Nephron progenitor cell (in vitro differentiated cells): ENCODE measurements at places on chromosomes 4 and X.

GRCh38 chrX:41335958-41336331 is 2.0 kb downstream of the DDX3X start:
- DNase-seq = no peak

GRCh38 chrX:111264385-111264784 is 5.9 kb downstream of the CAPN6 start:
- no peak for DNase-seq

DNA sequence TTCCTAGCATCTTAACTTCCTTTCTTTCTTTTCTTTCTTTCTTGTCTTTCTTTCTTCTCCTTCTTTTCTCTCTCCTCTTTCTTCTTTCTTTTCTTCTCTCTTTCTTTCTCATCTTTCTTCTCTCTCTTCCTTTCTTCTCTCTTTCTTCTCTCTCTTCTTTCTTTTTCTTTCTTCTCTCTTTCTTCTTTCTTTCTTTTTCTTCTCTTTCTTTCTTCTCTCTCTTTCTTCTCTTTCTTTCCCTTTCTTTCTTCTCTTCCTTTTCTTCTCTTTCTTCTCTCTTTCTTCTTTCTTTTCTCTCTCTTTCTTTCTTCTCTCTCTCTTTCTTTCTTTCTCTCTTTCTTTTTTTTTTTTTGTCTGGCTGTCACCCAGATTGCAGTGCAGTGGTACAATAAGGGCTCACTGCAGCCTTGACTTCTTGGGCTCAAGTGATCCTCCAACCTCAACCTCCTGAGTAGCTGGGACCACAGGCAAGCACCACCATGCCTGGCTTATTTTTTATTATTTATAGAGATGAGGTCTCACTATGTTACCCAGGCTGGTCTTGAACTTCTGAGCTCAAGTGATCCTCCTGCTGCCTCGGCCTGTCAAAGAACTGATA is 17.5 kb downstream of the NMU start:
- DNase-seq = no peak

DNA sequence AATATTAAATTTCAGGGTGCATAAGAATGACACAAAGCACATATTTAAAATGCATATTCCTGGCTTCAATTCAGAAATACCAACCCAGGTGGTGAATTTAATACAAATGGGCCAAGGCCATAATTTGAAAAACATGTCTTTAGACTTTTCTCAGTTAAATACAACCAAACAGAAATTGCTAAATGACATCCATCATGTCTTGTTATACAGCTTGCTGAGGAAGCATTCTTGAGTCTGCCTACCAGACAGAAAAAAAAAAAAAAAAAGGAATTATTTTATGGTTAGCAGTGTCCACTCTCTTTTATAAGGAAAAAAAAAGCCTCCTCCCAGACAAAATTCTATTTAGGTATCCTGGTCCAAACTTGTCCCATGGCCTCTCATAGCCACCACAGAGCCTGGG is 119.1 kb downstream of the PAPSS1 start:
- DNase-seq = no peak

DNA sequence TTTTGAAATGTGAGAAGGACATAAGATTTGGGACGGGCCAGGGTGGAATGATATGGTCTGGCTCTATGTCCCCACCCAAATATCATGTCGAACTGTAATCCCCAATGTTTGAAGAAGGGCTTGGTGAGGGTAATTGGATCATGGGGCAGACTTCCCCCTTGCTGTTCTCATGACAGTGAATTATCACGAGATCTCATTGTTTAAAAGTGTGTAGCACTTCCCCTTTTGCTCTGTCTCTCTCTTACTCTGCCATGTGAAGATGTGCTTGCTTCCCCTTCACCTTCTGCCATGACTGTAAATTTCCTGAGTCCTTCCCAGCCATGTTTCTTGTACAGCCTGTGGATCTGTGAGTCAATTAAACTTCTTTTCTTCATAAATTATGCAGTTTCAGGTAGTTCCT is 17.5 kb downstream of the MTMR8 start:
- no peak for DNase-seq

GRCh38 chrX:14618177-14618965 is 89.0 kb downstream of the GLRA2 start:
- no peak for DNase-seq

- DNase-seq = no peak
These were observed 880.2 kb downstream of the RAPGEF2 start for GRCh38 chr4:159983082-159983481.

DNA sequence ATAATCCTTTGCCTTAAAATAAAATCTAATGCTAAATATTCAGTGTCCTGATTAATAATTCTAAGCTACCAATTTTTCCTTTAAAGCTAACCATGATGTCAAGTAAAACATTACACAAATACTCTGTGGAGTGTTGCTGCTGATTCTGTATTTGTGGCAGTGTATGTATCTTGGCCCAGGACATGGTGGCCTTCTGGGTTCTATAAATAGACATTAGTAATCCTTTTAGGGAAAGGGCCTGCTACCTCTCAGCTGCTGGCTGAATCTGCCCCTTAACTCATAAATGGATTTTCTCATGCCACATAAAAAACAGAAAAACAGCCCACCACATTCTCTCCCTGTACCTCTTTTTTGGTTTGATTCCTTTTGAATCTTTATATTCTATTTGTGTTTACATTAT is 1.2 kb upstream of the XK start:
- DNase-seq = no peak

GRCh38 chr4:145387079-145387478 is 94.6 kb upstream of the SMAD1 start:
- no peak for DNase-seq

- DNase-seq = no peak
These were observed 42.7 kb downstream of the LONRF3 start for GRCh38 chrX:119017077-119017476.

- no peak for DNase-seq
These were observed 24.8 kb downstream of the PDGFC start for GRCh38 chr4:156946516-156947424.

- no peak for DNase-seq
These were observed 571.1 kb downstream of the PCDH7 start for GRCh38 chr4:31291238-31291637.

DNA sequence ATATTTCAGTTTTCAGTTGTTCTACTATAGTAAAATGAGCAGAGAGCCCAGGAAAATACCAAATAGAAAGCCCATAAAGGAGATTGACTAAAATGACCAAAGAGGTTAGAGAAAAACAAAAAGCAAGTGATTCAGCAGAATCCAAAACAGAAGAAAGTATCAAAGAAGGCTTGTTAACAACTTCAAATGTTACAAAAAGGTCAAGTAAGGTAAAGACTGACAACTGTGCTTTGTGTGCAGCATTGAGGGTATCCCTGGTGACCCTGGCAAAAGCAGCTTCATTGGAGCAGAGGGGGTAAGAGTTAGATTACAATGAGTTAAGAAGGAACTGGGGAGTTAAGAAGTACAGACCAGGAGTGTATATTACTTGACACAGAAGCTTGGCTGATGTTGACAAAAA is 317.9 kb downstream of the OPHN1 start:
- no peak for DNase-seq

- DNase-seq = peak; percentile 82
These were observed 23.7 kb upstream of the PNMA3 start for GRCh38 chrX:153032397-153033118.

DNA sequence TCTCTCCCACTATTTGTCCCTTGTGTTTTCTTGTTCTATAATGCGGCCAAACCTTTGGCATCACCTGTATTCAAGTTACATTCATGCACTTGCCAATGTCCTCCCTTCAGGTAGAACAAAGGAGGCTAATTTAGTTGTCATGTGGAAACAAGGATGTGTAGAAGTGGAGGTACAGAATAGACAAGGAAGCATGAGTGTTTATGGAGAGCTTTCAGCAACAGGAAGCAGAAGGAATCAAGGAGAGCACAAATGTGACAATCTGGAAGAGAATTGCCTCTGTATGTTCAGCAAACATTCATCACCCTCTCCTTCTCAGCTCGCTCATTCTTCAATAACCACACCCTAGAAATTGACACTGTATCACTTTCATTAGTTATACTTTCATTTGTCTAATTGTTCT is 103.4 kb downstream of the SLC7A11 start:
- no peak for DNase-seq

GRCh38 chr4:74189331-74190043 is 31.6 kb downstream of the MTHFD2L start:
- DNase-seq = peak; percentile 10

DNA sequence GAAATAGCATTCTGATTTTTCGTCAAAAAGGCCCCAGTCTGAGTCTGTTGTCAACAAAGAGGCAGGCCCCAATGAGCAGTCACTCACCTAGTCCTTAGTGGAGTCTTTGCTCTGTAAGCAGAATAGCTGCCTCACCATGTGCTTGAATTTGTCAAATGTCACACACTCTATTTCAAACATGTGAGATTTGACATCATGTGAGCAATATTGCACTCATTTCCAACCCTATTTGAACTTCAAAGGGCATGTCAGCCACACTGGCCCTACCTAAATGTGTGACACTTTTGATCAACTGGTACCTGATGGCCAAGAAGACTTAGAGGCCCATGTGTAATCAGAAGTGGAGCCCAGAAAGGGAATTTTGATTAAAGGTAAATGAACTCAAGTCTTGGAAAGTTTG is 59.4 kb upstream of the PLAC1 start:
- DNase-seq = no peak

GRCh38 chr4:95061220-95061619 is 303.5 kb downstream of the BMPR1B start:
- DNase-seq = no peak

- no peak for DNase-seq
These were observed 26.5 kb downstream of the ADH5 start for GRCh38 chr4:99062120-99062519.
